Central memory CD4-positive, alpha-beta T cell (primary cell): ENCODE measurements at places on chromosomes 2 and 18.

DNA sequence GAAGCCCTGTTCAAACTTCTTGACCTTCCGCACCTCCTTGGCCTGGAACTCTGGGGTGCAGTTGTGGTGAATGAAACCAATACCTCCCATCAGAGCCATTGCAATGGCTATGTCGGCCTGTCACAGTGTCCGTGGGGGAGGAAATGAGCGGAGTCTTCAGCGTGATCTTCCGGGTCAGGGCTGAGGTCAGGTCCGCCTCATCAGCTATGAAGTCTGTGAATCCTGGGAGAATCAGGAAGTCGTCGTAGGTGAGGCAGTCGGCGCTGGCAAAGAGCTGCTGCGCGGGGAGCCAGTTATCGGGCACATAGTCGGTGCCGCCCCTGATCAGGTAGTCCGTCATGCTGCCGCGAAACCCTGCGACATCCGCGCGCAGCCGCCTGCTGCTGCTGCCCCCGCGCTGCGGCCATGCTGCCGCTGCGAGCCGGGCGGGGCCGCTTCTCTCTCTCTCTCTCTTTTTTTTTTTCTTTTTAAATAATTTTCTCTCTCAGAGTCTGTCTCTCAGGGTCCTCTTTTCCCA, 154.1 kb upstream of the ZSWIM2 start:
- no peak for DNase-seq

DNA sequence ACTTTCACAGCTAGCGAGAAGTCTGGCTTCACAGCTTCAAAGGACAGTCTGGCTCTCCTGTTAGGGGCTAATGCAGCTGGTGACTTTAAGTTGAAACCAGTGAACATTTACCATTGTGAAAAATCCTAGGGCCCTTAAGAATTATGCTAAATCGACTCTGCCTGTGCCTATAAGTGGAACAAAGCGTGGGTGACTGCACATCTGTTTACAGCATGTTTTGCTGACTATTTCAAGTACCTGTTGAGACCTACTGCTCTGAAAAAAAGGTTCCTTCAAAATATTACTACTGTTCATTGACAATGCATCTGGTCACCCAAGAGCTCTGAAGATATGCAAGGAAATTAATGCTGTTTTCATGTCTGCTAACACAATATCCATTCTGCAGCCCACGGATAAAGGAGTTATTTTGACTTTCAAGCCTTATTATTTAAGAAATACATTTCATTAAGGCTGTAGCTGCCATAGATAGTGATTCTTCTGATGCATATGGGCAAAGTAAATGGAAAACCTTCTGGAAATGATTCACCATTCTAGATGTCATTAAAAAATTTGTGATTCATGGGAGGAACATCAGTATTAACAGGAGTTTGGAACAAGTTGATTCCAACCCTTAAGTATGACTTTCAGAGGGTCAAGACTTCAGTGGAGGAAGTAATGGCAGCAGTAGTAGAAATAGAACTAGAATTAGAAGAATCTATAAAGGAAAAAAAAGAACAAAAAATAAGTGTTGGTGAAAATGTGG, 48.9 kb downstream of the POLR1A start:
- DNase-seq: no peak

- no peak for DNase-seq
Observed at GRCh38 chr2:70508711-70509462, 44.7 kb downstream of the TGFA start.

GRCh38 chr18:9517869-9518268, 42.6 kb downstream of the RALBP1 start:
- no peak for DNase-seq

- no peak for DNase-seq
Observed at GRCh38 chr2:180133736-180134135, 126.6 kb upstream of the CWC22 start.

DNA sequence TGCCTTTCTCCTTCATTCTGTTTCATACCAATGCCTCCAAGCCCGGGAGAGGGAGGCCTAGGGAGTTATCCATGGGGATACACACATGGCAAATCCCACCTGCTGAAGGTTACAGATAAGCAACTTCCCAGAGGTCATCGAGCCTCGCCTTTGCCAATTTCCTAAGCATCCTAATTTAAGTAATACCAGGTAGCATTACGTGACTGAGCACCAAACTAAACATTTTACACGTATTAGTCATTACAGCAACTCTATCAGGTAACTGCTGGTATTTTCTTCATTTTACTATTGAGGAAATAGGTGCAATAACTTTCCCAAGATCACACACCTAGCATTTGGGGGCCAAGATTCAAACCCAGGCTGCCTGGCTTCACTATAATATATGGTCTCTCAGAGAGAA, 30.1 kb upstream of the BZW1 start:
- no peak for DNase-seq

- DNase-seq: no peak
Observed at GRCh38 chr2:9099341-9099751, 95.9 kb upstream of the MBOAT2 start.

GRCh38 chr2:234363011-234363487, 133.8 kb downstream of the ARL4C start:
- no peak for DNase-seq

- no peak for DNase-seq
Observed at GRCh38 chr2:172861656-172862476, 126.2 kb downstream of the RAPGEF4 start.

DNA sequence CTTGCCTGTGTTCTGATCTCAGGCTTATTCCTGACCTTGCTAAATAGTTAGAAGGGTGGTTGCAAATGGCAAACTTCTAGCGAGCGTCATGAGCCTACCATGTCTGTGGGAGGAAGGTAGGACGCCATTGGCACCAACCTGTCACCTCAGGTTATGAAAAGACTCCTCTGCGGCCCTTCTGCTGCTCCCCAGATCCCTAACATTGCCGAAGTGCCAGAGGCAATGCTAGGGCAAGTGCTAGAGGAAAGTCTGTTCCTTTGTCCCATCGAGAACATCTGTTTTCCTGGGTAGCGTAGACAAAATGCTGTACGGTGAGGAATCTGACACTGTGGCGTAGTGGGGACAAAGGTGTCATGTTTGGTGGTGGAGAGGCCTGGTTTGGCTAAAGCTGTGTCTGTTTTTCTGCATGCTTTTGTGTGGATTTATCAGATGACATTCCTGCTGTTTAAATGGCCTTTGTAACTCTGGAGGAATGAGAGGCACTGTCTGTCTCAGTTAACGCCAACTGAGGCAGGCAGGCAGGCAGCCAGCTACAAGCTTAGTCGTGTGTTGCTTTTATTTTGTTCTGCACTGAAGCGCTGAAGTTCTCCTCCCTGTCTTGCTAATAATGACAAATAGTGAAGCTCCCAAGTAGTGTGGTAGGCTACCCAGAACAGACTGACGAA, 94.1 kb downstream of the PRPF40A start:
- no peak for DNase-seq

DNA sequence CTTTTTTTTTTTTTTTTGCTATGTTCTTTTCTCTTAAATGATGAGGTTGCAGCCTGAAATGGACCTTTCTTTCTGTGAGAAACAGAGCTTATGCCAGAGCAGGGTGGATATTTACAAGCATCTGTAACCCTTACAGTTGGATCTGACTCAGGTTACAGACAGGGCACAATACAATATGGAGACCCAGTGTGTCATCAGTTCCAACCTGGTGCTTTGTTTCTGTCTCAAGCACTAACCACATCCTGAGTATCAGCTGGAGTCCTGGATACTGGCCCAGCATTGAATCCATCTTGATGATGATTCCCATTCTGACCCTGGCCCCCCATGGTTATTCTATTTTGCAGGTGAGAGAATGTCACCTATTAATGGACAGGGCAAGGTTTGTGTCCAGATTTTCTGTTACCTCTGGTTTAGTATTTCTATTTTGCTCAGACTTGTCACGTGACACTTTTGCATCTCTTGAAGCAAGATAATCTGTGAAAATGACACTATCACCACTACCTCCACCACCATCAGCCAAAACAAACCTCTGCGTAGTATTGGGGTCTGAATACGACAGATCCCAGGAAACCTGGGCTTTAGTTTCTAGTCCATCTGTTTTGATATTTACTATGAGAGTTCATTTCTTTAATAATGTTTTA, 174.0 kb downstream of the CCDC85A start:
- DNase-seq: no peak

DNA sequence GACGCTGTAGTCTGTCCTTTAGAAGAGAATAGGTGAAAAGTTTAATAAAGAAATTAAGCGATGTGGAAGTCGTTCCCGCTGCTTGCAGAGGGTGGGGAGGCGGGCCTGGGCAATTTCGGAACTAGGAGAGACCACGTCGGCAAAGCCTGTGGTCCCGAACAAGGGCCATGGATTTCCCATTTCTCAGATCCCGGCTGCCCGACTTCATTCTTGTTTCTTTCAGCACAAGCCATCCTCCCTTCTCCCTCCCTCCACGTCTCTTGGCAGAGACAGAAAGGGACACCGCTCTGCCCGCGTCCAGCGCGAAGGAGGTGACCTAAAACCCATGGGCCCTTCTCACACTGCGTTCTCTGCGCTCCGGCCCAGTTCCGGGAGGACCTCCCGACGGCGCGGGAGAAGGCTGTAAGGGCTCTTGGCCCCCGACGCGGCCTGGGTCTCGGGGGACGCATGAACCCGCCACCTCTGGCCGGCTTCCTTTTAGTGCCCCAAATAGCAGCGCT, 2.2 kb upstream of the BCL2L11 start:
- peak; percentile 4 for DNase-seq

DNA sequence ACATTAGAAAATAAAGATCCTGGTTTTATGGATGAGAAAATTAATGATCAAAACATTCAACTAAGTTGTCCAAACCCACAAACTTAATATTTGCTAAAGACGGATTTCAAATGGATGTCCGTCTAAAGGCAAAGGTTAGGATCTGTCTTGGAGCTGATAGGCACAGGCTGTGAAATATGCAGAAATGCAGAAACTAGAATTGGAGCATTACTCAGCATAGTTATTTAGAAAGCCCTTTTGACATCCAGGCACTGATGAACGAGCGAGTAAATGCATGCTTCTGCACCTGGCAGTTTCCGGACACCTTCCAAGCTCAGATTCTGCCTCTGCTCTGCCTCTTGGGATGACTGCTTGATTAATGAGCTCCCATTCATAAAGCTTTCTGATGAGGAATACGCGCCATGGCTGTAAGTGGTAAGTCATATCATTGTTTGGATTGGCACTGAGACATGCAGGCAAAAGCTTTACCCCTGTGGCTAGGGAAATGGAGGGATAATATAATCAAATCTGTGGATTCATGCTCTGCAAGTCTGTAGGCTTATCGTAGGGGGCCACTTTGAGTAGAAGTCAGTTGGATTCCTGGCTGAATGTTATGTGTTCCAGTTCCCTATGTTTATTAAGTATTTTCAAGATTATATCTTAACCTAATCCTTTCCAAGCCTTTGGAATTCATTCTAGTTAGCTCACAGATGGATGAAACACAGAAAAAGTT, 2176.3 kb upstream of the CELF4 start:
- DNase-seq: no peak

DNA sequence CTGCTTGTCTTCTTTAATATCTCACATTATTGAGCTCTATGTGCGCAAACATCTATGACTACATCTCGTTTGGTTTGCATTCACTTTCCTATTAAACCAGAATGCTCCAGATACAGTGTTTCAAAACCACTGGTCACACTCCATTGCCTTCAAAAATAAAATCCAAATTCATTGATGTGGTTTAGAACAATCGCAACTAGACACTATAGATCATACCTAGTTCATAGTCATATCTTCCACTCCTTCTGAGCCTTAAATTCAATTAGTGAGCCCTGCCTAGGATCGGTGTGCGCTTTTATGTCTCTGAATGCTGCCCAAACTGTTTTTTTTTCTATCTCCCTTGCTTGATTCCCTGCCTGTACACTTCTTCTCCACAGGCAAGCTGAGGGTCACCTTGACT, 238.5 kb upstream of the RGPD4 start:
- DNase-seq: no peak

GRCh38 chr2:157424374-157424773, 19.5 kb downstream of the CYTIP start:
- DNase-seq: no peak

DNA sequence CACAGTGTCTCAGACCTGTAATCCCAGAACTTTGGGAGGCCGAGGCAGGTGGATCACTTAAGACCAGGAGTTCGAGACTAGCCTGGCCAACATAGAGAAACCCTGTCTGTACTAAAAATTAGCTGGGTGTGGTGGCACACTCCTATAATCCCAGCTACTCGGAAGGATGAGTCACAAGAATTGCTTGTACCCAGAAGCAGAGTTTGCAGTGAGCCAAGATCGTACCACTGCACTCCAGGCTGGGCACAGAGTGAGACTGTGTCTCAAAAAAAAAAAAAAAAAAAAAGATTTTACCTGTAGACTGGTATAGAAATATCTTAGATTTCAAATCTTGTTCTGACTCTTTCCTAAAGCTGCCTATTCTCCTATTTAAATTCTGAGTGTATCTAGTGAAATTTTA, 7.2 kb upstream of the KLHL29 start:
- DNase-seq: no peak

GRCh38 chr2:120559401-120559800, 176.3 kb upstream of the GLI2 start:
- no peak for DNase-seq

GRCh38 chr2:127175751-127176354, 44.2 kb downstream of the CYP27C1 start:
- DNase-seq: no peak

GRCh38 chr18:21272016-21272579, 30.1 kb downstream of the GREB1L start:
- no peak for DNase-seq

GRCh38 chr2:192072261-192072660, 122.5 kb downstream of the TMEFF2 start:
- no peak for DNase-seq

DNA sequence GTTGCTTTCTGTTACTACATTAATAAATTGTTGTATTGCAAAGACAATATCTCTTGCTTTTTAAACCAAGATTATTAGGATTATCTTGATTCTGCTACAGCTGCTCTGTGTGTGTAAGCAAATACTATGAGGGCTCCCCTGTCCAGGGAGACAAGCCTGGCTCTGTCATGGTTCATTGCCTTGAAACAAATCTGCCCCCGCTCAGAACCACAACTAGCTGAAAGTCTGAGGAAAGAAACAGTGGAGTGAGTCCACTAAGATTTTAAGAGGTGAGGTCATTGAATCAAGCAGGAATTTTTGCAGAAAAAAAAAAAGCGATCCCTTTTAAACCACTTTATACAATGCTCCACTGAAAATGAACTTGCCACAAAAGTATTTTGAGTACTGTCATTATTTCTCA, 30.8 kb upstream of the LRRTM4 start:
- no peak for DNase-seq

DNA sequence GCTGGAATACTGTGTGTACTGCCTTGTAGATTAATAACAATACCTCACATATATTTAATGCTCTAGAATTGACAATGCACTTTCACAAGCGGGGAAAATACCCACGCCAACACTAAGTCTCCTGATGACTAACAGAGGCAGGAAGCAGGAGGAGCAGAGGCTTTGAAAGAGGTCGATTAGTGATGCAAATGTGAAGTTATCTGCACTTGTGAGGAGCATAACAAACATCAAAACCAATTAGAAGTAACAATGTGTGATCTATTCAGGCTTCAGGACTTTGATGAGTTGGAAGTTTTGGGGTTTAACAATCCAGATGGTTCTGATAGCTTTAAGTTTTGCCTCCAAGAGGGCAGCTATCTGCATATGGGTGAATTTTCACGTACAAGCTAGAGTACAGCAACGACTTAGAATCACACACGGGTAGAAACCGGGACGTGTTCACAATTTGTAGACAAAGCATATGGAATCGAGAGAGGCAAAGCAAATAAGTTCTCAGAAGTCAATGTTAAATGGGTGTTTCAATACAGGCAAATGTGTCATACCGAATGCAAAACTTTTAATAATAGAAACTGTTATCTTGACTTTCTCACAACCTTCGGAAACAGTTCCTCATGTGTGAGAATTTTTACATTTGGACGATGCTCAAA, 114.5 kb downstream of the METTL8 start:
- peak; percentile 61 for DNase-seq

GRCh38 chr2:239118675-239119211, 270.9 kb downstream of the TWIST2 start:
- no peak for DNase-seq
